KBM-7 (cell line): ENCODE measurements at places on chromosomes 11 and 22.

GRCh38 chr22:49193901-49194465 is 633.7 kb downstream of the BRD1 start:
- no peak for DNase-seq

DNA sequence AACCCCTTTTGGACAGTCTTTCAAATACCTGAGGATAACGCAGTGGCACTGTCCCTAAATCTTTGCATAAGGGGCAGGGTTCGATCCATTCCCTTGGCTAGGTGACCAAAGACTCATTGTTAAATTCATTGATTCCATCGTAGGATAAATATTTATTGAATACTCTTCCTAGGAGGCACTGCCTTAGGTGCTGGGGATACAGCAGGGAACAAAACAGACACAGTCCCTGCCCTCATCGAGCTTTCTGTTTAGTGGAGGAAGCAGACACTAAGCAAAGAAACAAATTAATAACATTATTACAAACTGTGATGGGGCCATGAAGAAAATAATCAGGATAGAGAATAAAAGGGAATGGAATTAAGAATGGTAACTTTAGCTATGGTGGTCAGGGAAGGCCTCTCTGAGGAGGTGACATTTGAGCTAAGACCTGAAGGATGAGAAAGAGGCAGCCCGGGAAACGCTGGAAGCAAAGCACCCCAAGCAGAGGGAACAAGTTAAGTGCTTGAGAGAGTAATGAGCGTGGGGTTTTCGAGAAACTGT is 689 bp downstream of the B3GAT3 start:
- DNase-seq = no peak

DNA sequence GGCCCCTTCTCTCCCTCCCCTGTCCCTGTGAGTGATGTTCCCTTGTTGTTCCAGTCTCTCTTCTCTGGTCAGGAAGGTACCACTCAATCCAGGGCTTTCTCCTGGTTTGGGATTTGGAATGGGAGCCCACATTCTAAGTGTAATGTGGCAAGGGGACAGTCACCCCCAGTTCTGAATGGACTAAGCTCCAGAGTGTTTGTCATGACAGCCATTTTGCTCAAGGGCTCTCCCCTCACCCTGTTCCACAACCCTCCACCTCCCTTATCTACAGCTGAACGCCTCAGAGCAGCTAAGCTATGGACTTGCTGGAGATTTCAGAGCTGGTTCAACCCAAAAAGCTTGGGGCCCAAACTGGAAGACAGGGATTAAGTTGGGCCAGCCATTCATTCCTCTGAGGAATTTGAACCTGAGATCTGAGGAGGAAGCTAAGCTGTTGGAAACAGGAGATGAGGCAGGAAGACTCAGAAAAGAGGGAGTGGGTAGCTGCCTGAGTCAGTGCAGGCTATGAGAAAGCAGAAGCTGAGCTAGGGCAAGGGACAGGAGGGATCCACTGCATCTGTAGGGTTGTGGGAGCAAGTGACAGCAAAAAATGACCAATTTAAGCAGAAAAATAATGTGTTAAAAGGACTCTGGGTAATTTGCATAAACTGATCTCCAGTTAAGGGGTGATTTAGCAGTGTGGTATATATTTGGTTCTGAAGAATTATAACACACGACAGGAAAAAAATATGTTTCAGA is 22.9 kb upstream of the FCHSD2 start:
- DNase-seq = peak; percentile 47

GRCh38 chr22:26725012-26725676 is 67.8 kb downstream of the MIAT start:
- no peak for DNase-seq

DNA sequence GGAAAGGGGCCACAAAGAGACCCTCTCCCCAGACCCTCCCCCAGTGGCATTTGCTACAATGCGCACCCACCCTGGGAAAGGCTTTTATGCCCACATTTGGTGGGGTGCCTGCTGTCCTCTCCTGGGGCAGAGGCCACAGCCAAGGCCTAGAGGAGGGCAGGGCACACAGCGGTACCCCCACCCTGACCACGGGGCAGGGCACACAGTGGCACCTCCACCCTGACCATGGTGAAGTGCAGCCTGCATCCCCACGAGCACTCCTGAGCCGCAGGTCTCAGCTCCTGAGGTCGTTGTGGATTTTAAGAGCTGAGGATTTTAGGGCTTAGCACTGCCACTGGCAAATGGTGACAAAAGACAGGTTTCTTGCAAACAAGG is 34.1 kb downstream of the CERK start:
- no peak for DNase-seq

DNA sequence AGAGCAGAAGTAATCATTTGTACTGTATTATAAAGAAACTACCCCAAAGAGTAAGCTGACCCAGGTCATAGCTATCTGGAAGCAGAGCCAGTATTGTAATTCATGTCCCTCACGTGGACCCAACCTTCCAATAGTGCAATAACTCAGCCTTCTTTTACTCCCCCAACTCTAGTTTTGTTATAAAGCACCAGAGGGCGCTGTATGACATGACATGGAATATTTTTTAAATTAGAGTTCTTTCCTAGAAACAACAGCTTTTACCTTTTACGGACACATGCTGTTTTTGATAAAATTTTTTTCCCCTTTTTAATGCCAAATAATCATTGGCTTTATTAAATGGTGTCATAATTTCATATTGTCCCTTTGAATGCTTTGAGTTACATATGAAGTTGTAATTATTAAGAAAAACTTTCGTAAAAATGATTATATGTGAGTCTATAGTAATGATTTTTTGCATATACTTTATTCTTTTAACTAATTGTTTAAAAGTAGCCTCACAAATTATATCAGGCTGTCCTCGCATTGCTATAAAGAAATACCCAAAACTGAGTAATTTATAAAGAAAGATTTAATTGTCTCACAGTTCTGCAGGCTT is 76.9 kb downstream of the DKK3 start:
- DNase-seq = peak; percentile 59

DNA sequence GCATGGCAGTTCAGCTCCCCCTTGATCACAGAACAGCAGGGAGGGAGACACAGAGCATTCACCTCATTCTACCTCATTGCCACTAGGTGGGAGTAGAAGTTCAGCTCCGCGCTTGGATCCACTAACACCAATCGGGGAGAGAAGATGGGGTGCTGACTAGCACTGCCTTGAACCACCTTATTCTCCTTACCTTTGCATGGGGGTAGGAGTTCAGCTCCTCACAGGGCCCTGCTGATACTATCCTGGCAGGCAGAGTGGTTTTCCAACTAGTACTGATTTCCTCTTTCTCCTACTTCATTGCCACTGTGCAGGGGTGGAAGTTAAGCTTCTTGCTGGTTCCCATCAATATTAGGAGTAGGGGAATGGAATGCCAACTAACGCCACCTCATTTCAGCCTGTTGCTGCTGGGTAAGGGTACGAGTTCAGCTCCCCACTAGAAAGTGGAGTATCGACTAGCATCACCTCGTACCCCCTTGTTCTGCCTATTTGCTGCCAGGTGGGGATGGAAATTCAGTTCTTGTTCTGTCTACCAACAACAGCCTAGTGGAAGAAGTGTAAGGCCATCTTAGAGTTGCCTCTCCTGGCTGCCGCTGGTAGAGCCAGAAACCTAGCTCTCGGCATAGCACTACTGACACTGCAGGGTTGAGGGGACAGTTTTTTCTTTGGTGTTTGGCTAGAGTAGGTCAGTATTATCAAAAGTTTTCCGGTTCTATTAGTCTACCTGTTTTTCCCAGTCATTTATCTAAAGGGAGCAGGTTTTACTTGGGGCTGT is 550.9 kb upstream of the CCDC90B start:
- peak; percentile 40 for DNase-seq

DNA sequence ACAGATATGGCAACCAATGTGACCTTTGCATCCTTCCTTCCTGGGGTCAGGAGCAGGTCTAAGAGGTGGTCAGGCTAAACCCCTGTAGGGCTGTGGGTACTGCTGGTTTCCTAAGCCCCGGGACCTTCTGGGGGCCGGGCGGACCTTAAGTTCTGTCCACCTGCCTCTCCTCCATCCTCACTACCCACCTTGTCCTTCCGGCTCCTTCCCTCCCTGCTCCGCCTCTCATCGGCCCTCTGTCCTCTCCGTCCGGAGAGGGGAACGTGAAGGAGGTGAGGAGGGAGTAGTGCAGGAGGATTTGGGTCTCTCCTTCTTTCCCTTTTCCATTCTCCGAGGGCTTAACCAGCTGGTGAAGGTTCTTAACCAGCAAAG is 28.3 kb upstream of the PARVB start:
- no peak for DNase-seq

- DNase-seq = no peak
Observed at GRCh38 chr11:129040934-129041333, 98.3 kb upstream of the TP53AIP1 start.

- no peak for DNase-seq
Observed at GRCh38 chr11:64868904-64869570, 9.4 kb downstream of the EHD1 start.

- peak; percentile 59 for DNase-seq
Observed at GRCh38 chr11:77471558-77472193, 2.2 kb downstream of the PAK1 start.

- DNase-seq = no peak
Observed at GRCh38 chr22:23121424-23121823, 20.4 kb downstream of the RSPH14 start.
